ENCODE measurements at places on chromosomes 13 and 19.

- no peak for DNase-seq
These were observed 140 bp downstream of the PLEKHJ1 start for GRCh38 chr19:2236064-2236313.

DNA sequence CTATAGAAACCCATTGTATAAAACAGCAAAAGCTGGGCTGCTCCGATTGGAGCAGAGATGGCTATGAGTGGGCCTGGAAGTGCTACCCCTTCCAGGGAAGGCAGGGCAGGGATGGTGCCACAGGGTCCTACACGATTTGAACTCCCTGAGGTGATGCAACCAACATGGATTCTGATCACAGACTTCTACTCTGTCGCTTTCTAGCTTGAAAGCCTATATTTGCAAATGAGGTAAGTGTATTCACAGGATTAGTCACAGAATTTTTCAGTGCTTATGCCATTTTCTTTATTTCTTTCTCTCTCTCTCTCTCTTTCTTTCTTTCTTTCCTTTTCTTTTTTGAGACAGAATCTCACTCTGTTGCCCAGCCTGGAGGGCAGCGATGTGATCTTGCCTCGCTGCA lies 179.0 kb downstream of the SPRY2 start:
- DNase-seq = no peak

GRCh38 chr19:35438096-35438495 lies 10.0 kb upstream of the FFAR2 start:
- no peak for DNase-seq

DNA sequence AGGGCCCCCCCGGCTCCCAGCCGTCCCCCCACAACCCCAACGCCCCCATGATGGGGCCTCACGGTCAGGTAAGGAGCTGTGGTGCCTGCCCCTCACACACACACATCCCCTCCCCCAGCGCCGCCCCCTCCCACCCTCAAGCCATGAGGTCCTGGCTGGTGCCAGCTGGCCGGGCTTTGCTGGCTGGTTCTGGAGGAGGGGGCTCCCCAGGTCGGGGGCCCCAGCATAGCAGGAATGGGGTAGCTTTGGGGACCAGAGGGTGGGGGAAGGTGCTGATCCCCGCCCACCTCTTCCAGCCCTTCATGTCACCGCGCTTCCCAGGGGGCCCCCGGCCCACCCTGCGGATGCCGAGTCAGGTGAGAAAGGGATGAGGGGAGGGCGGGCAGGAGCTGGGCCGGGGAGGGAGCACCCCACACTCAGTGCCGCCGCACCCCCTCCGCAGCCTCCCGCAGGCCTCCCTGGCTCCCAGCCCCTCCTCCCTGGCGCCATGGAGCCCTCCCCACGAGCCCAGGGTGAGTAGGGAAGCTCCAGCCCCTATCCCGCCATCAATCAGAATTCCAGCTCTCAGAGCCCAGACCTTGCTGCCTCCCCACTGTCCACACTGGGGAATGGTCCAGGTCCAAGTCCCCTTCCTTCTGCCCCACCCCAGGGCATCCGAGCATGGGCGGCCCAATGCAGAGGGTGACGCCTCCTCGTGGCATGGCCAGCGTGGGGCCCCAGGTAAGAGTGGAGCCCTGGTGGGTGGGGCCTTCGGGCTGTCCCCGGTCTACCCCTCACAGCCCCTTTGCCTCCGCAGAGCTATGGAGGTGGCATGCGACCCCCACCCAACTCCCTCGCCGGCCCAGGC lies 6.4 kb downstream of the ISYNA1 start:
- DNase-seq = no peak
